OCI-M1 (cell line): ENCODE measurements at places on chromosomes 5 and 9.

- no peak for DNase-seq
These were observed 27.0 kb downstream of the VCAN start for GRCh38 chr5:83498585-83498984.

DNA sequence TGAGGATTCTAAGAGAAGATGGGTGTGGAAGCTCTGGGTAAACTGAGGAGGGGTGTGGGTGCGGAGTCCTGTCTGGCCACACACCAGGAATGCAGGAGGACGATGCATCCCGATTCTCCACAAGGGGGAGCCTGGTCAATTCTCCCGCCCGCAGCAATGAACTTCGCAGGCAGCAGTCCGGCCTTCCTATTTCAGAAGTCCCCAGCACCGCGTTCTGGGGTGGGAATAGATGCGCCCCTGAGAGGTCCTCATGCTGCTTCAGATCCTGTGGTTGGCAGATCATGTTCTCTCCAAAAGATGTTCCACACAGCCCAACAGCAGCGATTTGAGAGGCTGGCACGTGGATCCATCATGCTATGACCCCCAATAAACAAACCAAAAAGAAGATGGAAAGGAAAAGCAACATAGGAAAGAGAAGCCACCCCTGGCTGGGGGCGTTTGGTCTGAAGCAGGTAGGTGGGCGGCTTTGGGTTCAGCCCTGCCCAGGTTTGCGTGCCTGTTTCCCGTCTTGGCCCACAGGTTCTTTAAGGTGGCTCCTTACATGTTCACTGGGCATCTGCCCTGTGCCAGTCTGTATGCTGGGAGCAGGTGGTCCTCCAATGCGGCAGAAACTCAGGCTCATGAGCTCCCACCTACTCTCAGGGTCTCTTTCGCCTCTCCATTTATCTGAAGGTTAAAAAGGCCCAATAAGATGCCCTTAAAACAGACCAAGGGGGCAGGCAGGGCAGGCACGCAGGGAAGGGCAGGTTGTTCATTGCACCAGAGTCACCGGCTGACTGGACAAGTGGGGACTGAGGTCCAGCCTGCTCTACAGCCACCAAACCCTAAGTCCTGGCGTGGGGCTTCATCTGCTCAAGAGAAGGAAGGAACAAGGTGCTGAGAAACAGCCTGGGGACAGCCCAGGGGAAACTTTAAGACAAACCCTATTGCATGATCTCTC lies 171.6 kb downstream of the PAX5 start:
- DNase-seq = peak; percentile 32

- no peak for DNase-seq
These were observed 108.8 kb downstream of the PDE8B start for GRCh38 chr5:77319117-77319804.

- DNase-seq = no peak
These were observed 11.6 kb downstream of the NAIP start for GRCh38 chr5:71013575-71013974.

DNA sequence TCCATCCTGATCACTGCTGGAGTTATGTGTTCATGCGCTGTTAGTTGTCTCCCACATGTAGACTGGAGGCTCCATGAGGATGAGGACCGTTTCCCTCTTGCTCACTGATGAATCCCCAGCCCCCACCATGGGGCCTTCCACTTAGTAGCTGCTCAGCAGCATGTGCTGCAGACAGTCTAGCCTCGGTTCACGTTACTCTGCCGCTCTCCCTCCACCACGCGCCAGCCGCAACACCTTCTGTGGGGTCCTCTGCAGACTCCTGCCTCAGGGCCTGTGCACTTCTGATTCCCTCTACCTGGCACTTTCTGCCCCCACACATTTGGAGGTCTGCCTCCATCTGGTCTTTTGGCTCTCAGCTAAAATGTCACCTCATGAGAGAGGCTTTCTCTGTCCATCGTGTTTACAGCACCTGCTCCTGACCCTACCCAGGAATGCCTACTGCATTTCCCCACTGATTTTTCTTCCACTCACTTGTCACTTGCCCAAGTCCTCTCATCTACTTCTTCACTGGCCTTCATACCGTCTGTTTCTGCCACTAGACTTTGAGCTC lies 36.3 kb downstream of the STK10 start:
- DNase-seq = no peak

DNA sequence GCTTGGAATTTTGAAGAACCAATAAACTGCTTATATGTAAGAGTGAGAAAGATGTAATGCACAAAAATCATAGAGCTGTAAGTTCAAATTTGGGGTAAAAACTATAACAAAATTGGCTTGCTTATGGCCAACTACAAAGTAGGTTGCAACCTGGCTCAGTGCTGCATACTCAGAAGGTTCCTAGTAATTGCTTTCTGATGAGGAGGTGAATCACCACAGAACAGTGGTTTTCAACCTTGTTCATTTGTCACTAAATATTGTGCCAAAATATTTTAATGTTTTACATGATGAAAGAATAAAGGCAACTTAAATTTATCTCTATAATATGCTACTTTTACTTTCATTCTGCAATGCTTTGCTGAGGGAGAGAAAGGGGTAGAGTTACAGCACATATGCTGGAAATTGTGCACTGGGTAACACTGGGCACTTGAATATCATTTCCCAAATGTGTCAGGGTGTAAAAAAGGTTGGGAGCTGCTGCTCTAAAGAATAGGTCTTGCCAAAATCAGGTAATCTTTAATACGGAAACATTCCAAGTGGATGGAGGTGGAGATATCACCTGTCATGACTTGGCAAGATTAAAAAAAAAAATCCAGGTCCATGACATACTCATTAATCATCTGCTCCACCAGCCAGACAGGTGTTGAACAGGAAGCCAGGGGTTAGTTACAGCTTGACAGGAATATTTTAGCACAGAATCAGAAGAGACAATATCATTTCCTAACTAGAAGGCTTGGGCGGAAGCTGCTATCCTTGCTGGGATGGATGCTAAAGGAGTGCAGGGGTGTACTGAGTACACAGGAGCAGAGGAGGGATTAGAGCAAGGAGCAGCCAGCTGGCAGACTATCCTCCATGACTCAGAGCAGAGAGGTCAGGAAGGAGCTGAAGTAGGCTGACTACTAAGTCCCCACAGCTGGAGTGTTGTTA lies 34.6 kb upstream of the CCL21 start:
- no peak for DNase-seq

- peak; percentile 68 for DNase-seq
These were observed 31.7 kb downstream of the ZDHHC21 start for GRCh38 chr9:14661421-14662059.

DNA sequence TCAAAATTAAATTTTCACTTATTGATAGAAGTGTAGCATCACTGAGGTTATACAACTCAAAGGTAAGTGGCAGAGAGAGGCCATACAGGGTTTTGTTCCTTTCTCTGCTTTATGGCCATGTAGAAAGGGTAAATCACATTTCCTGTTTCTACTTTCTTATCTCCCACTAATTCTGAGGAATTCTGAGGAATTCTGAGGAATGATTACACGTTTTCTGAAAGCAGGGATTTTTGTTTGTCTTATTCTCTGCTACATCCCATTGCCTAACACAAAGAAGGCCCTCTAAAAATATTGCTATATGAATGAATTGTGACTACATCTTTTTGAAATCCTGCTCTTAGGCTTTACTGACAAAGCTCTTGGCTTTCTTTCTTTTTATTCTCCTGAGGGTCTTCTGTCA lies 516.9 kb upstream of the ZNF608 start:
- DNase-seq = no peak

DNA sequence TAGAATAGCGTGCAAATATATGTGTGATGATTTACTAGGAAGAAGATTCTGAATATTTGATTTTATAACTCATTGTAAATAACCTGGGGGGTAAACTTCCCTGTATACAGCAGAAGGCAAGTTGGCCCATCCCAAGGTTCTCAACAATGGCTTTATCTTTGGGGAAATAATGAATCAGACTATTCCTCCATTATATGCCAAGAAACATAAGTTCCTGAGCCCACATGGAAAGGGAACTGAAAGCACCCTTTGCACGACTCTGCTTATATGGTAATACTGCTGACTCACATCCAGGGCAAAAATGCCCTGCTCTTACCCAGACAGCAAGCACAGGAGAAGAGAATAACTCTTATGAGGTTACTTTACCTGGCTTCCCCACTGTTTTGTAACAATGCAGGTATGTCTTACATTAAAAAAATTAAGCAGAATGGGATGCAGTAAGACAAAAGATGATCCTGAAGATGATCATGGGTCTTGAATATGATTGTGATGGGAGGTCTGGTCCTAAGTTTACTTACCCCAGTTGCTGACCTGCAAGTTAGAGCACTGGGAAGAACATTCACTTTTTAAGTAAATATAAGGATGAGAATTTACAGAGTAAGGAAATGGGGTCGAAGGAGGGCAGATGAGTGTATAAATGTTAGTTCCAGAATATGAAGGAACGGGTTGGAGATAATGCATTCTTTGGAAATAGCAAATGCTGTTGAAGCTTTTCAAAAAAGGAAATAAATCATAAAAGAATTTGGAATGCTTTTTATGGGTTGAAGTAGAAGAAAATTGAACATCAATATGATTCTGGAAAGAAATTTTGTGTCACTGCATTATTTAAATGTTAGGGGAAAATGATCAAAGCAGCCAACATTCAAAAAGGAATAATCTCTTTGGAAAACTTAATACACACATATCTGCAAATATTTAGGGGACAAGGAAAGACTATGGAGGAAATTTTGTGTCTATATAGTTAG lies 428.4 kb upstream of the MPDZ start:
- peak; percentile 87 for DNase-seq

GRCh38 chr5:138240650-138241385 lies 27.7 kb upstream of the CDC23 start:
- DNase-seq = peak; percentile 30

DNA sequence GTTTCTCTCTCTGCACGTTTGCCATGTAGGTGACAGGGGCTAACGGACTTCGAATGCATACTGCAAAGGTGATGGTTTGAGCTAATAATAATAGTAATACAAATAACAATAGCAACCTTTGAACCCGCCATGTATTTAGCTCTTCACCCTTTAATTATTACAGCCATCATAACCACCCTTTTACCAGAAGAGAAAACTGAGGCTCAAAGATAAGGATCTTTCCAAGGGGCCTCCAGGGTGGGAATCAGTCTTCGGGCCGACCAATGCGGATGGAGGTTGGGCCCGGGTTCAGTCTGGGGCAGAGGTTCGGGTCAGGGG lies 494 bp downstream of the CDKN2AIPNL start:
- DNase-seq = no peak

GRCh38 chr5:36155291-36155690 lies 3.4 kb downstream of the SKP2 start:
- DNase-seq = no peak

DNA sequence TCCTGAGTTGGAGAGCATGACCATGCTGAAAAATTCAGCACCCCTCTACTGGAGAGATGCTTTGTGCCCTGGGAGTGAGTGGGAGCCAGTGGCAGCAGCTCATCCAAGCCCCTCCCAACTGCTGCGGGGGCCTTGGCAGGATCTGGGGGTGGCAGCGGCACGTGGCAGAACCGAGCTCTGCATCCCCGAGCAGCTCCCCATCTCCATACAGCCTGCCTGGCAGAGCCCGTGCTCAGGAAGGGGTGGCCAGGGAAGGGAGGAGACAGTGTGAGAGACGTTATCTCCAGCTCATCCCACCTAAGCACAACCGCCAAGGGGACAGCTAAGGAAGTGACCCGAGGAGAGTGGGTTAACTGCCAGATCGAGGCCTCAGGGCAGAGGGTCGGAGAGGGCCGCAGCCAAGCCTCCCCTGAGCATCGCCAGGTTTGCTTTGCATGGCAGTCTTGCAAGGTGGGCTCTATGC lies 17.2 kb upstream of the DPM2 start:
- DNase-seq = no peak

DNA sequence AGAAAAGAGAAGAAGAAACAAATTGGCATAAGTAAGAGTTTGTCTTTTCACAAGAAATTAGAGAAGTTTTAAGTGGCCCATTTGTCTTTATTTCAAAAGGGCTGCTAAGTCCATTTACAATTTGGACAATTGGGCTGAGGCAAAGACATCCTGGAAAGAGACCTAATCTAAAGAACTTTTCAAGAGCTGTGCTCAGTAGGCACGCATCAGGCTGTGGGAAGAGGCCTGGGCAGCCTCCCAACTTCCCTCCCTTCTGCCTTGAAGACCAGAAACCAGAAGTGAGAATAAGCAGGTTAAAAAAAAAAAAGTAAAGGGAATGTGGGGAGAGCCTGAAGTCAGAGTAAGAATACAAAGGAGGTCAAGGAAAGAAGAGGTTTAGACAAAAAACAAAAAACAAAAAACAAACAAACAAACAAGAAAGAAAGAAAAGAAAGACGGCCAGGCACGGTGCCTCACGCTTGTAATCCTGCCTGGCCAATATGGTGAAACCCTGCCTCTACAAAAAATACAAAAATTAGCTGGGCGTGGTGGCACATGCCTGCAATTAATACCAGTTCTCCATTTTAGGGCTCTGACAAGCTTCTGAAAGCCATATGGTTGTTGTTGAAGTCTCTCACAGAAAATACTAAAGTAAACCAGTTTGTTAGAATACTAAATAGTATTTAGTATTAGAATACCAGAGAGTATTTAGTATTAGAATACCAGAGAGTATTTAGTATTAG lies 48.0 kb upstream of the CEP78 start:
- DNase-seq = no peak

DNA sequence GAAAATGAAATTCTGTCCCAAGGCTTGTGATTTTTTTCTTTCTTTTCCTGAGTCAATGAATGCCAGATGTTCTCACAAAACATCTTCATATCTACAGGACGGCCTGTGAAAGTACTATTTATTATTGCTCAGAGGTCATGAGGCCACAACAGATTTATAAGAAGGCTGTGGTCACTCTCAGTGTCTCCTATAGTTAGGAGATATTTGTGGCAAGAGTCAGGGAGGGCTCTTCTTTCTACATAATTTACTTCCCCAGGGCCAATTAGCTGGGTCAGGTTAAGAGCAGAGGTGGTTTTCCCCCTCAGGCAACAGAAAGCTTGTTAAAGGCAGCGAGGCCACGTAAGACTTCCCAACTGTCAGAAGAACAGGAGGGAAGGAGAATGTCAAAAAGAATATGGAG lies 248.7 kb downstream of the SLIT3 start:
- DNase-seq = no peak

DNA sequence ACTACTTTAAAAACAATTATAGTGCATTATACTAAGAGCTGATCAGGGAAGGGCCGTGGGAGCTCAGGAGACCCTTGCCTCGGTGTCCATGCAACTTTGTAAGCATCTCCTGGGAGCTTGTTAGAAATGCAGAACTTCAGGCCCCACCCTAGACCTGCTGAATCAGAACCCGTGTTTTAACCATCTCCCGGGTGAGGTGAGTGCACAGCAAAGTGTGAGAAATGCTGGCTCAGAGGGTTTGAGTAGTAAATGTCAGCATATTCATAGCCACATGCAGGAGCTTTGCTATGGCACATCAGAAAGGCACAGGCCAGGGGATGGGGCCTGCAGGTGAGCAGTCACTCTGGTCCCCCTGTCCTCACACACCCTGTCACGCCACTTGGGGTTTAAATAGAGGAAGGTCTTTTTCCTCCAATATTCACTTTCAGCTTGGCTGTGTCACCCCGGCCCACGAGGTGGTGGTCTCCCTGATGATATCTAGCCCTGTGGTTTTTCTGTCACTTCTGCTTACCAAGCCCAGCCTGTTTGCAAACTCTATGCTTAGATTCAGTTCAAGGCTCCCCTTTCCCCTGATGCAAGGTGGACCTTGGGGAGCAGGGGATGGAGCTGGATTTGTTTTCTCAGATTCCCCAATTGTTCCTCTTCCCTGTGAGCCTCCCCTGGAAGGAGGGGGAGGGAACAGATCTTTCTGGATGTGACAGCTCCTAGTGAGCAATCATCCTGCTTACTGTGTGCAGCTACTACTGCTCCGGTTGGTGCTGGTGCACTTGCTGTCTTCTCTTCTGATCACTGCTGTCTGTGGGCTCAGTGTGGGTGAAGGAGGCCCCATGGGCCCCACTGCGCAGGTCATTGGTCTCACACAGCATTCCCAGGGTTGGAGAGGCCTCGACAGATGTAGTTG lies 51.8 kb upstream of the TGFBR1 start:
- peak; percentile 76 for DNase-seq

- DNase-seq = no peak
These were observed 104.9 kb upstream of the CDH10 start for GRCh38 chr5:24749701-24750100.
